MCF 10A (cell line): ENCODE measurements at places on chromosomes 11 and 22. TPM values are rescaled to one million over a fixed set of nuclear protein-coding genes. Genes with fewer than 3 reads are reported as not detected.

GAL gene
- not detected in 2 replicates for total RNA-seq

JAML gene
- 0.10 TPM in 1 of 2 replicates, not detected in the other for total RNA-seq

GRCh38 chr11:91041626-91042025 is 818.8 kb upstream of the CHORDC1 start:
- H3K27ac ChIP-seq: no peak overlapping the region
- peak; percentile 7 for DNase-seq
- no peaks in the 10 kb centered on the region for H3K27me3 ChIP-seq
- H3K4me3 ChIP-seq: no peak overlapping the region
- no peaks in the 10 kb centered on the region for H3K4me1 ChIP-seq
- H3K36me3 ChIP-seq: no peaks in the 10 kb centered on the region

GRCh38 chr22:29388759-29389090 is 355 bp upstream of the AP1B1 start:
- peaks cover 13% of the 10 kb centered on the region for H3K4me1 ChIP-seq
- no peak for DNase-seq
- H3K4me3 ChIP-seq: peak overlapping the region; percentile 92
- peak overlapping the region; percentile 91 for H3K27ac ChIP-seq

DNA sequence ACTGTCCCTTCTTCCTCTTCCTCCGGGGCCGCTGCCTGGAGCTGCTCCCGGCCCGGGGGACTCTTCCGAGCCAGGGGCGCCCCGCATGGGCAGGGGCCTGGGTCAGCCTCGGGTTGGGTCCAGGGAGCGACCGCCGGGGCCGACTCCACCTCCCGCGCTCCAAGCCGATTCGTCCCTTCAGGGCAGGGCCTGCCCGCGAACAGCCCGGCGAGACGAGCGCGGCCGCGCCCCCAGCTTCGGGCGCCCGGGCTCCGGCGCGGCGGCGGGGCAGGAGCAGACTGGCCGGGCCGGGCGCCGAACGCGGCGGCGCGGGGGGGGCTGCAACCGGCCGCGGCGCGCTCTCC is at the start of gene LARGE1:
Gene LARGE1, minus strand, starts transcription at position 280 of the 344 bp plus-strand sequence.
- peaks cover 25% of the 10 kb centered on the region for H3K4me1 ChIP-seq
- no peaks in the 10 kb centered on the region for H3K36me3 ChIP-seq
- H3K4me3 ChIP-seq: peak within 1 kb of the TSS; percentile 88
- no peak within 1 kb of the TSS for H3K27ac ChIP-seq
- H3K27me3 ChIP-seq: no peaks in the 10 kb centered on the region

GRCh38 chr22:49025791-49026493 is 801.7 kb downstream of the BRD1 start:
- H3K27ac ChIP-seq: no peak overlapping the region
- H3K36me3 ChIP-seq: peaks cover 18% of the 10 kb centered on the region
- no peaks in the 10 kb centered on the region for H3K4me1 ChIP-seq
- H3K4me3 ChIP-seq: no peak overlapping the region
- no peak for DNase-seq
- no peaks in the 10 kb centered on the region for H3K27me3 ChIP-seq

TMEM109 gene
- 39.5 and 45.8 TPM in 2 replicates for total RNA-seq

ENTHD1 gene
- total RNA-seq: not detected in 2 replicates

- no peak for DNase-seq
- H3K4me1 ChIP-seq: peaks cover 2% of the 10 kb centered on the region
- no peak overlapping the region for H3K4me3 ChIP-seq
- peaks cover 19% of the 10 kb centered on the region for H3K36me3 ChIP-seq
Measured at GRCh38 chr11:94757037-94757735, 11.0 kb upstream of the AMOTL1 start.

MAJIN gene
- total RNA-seq: not detected in 2 replicates

CDC42BPG gene
- 3.0 and 3.7 TPM in 2 replicates for total RNA-seq

DNA sequence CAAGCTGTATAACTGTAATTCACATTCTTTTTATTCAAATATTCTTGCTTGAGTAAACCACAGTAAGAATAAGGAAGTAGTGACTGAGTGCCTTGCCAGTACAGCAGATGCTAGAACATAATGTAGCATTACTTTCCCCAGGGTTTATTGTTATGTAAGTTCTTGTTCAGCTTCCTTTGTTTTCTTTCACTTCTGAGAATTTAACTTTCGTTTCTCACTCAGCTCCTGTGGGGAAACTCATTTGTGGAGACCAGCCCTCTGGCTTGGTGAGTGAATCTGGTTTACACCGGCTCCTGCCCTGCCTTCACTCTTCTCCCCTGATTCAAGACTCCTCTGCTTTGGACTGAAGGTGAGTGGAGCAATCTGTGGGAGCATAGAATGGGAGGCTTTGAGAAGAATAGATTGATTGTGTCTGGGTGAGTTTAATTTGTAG is at the start of gene TRIM22:
Gene TRIM22, plus strand, starts transcription at position 240 of the 433 bp plus-strand sequence. CDS start 6,443 bp downstream, outside the sequence.
- peaks cover 39% of the 10 kb centered on the region for H3K4me1 ChIP-seq
- H3K4me3 ChIP-seq: peak within 1 kb of the TSS; percentile 77
- peak within 1 kb of the TSS; percentile 89 for H3K27ac ChIP-seq
- H3K36me3 ChIP-seq: peaks cover 14% of the 10 kb centered on the region
- no peaks in the 10 kb centered on the region for H3K27me3 ChIP-seq

PLEKHA7 gene
- 1.7 and 2.8 TPM in 2 replicates for total RNA-seq

DNA sequence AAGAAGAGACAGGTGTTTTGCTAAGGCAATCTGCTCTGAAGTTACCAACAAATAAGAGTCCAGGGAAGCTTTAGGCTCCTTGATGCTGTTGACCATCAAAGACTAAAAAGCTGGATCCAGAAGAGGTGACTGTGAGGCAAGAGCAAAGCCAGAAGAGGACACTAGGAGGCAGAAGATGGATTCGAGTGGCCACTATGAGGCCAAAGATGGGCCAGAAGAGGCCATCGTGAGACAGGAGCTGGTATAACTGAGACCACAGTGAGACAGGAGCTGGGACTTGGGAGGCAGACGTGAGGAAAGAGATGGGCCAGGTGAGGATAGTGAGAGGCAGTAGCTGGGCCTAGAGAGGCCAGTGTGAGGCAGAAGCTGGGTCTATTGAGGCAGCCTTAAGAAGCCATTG is 37.7 kb downstream of the OR4C45 start:
- no peaks in the 10 kb centered on the region for H3K27me3 ChIP-seq
- no peak for DNase-seq
- H3K4me3 ChIP-seq: no peak overlapping the region
- no peak overlapping the region for H3K27ac ChIP-seq
- H3K36me3 ChIP-seq: peaks cover 7% of the 10 kb centered on the region

SLC25A17 gene
- total RNA-seq: 21.1 and 22.3 TPM in 2 replicates

DNA sequence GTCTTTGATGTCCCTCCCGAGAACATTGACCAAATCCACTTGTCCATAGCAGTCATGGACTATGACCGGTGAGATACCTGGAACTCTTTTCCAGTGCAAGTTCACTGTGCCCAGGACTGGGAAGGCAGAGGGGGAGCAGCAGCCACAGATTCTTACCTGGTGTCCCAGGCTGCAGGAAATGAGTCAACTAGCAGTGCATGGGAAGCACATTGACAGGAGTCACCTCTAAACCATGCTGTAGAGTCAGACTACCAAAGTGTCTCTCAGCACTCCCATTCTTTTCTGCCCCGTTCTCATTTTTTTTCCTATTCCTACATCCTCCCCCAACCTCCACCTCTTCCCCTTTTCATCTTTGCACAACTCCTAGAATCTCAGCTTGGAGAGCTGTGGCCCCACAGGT is 67.2 kb upstream of the OLFML1 start:
- no peaks in the 10 kb centered on the region for H3K36me3 ChIP-seq
- no peak overlapping the region for H3K4me3 ChIP-seq
- peaks cover 5% of the 10 kb centered on the region for H3K4me1 ChIP-seq
- peak; percentile 17 for DNase-seq
- H3K27ac ChIP-seq: no peak overlapping the region
- peaks cover 14% of the 10 kb centered on the region for H3K27me3 ChIP-seq

DNA sequence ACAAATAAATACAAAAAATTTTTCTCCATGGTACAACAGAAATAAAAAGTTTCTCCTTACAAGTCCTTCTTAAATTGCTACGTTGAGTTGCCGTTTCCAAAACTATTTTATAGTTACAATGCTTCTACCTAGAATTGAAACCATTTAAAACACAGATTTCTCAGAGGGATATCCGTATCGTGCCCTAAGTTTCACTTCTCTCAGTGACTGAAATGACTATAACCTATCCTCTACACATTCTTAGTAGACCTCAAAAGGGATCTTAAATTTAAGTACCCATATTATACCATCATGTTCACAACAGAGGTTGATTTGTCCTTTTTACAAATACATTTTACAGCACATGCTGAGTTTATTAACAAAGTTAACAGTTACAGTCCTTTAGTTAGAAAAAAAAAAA is 44.1 kb downstream of the USP28 start:
- no peaks in the 10 kb centered on the region for H3K27me3 ChIP-seq
- H3K4me1 ChIP-seq: no peaks in the 10 kb centered on the region
- H3K27ac ChIP-seq: peak overlapping the region; percentile 38
- peaks cover 32% of the 10 kb centered on the region for H3K36me3 ChIP-seq

DNA sequence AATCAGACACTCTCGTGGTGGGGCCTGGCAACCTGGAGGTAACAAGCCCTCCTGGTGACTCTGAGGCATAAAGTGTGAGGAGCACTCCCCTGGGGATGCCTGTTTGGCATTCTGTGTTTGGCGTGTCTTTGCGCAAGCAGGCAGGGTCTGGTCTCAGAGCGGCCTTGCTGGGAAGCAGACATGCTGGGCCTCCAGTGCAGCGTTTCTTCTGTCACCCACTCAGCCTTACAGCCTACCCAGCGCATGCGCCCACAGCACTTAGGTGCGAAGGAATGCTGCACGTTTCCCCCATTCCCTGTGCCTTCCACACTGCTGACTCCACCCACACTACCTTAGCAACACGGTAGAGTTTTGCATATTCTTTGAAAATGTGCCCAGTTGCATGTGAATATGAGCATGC is 7.4 kb upstream of the CXCR5 start:
- no peak overlapping the region for H3K27ac ChIP-seq
- H3K36me3 ChIP-seq: no peaks in the 10 kb centered on the region
- H3K4me1 ChIP-seq: no peaks in the 10 kb centered on the region

- DNase-seq: no peak
- no peak overlapping the region for H3K27ac ChIP-seq
- no peaks in the 10 kb centered on the region for H3K4me1 ChIP-seq
Measured at GRCh38 chr11:42410251-42410955, 901.4 kb upstream of the API5 start.

AGBL2 gene
- total RNA-seq: 0.86 and 1.2 TPM in 2 replicates

DNA sequence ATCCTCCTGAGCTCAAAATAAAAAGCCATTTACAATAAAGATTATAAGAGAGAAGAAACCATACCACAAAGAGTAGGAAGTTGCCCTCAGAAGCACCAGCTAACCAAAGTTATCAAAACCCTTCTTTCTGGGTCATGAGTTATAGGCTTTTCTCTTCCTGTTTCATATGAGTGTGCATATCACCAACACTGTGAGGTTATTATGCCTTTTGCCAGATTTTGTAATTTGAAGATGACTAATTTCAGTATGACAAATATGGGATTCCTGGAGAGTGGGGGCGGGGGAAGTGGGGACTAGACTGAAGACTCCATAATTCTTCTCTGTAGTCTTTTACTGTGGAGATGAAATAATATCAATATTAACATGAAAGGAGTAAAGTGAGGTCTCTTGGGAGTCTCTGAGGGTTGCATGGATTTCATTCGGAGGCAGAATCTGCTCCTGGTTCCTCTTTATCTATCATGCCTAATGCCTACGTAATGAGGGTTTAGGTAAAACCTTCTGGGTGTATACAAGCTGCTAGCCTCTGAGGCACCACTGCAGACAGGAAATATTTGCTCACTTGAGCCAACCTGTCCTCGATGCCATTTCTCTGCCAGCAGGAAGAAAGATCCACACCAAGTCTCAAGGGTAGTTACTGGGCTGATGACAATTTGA is 2.1 kb downstream of the LPXN start:
- no peaks in the 10 kb centered on the region for H3K27me3 ChIP-seq
- DNase-seq: peak; percentile 93
- H3K4me1 ChIP-seq: peaks cover 30% of the 10 kb centered on the region
- peak overlapping the region; percentile 65 for H3K4me3 ChIP-seq

TAGLN gene
- 18.0 and 45.4 TPM in 2 replicates for total RNA-seq

CLMP gene
- total RNA-seq: 86.1 and 91.9 TPM in 2 replicates

RFPL2 gene
- total RNA-seq: not detected in 2 replicates

VSIG2 gene
- total RNA-seq: not detected in 2 replicates

CALCA gene
- total RNA-seq: not detected in 2 replicates

GRCh38 chr11:118649941-118650340 is 29.5 kb downstream of the TREH start:
- H3K27me3 ChIP-seq: no peaks in the 10 kb centered on the region
- peaks cover 75% of the 10 kb centered on the region for H3K36me3 ChIP-seq
- H3K4me1 ChIP-seq: no peaks in the 10 kb centered on the region

DNA sequence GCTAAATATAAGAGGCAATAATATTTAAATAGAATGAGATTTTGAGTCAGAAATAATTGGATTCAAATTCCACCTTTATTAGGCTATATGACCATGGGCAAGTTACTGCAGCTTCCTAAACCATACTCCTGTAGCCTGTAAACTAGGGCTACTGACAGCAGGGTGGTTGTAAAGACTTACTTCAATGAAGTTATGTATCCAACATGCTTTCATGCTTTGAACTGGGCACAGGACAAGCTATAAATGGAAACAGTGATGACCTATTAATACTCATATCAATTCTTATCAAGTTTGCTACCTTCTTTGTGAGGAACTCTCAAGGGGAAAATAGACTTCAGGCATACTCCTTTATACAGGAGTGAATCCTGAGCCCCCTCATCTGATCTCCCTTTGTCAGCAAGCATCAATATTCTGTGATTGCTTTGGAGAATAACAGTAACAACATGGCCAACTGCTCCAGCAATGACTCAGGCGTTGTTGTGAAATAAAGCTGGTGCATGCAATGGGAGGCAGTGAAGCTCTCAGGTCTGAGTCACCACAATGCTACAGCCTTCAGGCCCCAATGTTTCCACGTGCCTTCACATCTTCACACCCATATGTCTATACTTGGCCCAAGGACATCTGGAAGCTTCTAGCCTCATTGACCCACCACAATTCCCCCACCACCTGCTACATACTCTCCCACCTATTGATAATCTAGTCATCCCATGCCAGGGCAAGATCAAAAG is 102.5 kb downstream of the KCNA4 start:
- H3K4me1 ChIP-seq: peaks cover 8% of the 10 kb centered on the region
- peak; percentile 83 for DNase-seq
- no peaks in the 10 kb centered on the region for H3K27me3 ChIP-seq
- no peaks in the 10 kb centered on the region for H3K36me3 ChIP-seq
- no peak overlapping the region for H3K4me3 ChIP-seq

GRCh38 chr11:94586546-94586945 is 19.4 kb downstream of the PIWIL4 start:
- H3K36me3 ChIP-seq: no peaks in the 10 kb centered on the region
- H3K27ac ChIP-seq: no peak overlapping the region
- H3K4me3 ChIP-seq: no peak overlapping the region
- no peak for DNase-seq
- H3K27me3 ChIP-seq: peaks cover 43% of the 10 kb centered on the region

- DNase-seq: no peak
- H3K36me3 ChIP-seq: no peaks in the 10 kb centered on the region
- peaks cover 46% of the 10 kb centered on the region for H3K27me3 ChIP-seq
- no peak overlapping the region for H3K27ac ChIP-seq
- no peak overlapping the region for H3K4me3 ChIP-seq
Measured at GRCh38 chr11:130422251-130422995, 6.0 kb downstream of the ADAMTS8 start.

APOA5 gene
- not detected in 2 replicates for total RNA-seq

OLFML1 gene
- not detected in 2 replicates for total RNA-seq
